ENCODE measurements at places on chromosomes 6 and 20.
A peak's percentile ranks its signal among the peaks of the same experiment; 100 is the strongest.

DNA sequence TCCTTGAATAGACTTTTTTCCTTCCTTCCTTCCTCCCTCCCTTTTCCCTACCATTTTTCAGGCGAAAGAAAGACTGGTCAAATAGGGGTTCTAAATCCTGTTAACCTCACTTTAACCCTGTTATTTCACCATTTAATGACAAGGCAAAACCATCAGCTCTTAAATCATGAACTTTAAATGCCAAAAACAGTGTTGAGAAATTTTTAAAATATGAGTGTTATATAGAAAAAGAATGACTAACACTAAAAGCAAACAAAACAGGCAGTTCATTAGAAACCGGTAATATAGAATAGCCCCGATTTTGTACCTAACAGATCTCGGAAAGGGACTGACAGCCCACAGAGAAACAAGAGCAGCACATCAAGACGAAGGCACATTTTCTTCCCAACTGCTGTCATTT is 57.4 kb upstream of the CEP85L start:
- DNase-seq = no peak

GRCh38 chr20:25738198-25738597 is 41.5 kb upstream of the ZNF337 start:
- DNase-seq = no peak

DNA sequence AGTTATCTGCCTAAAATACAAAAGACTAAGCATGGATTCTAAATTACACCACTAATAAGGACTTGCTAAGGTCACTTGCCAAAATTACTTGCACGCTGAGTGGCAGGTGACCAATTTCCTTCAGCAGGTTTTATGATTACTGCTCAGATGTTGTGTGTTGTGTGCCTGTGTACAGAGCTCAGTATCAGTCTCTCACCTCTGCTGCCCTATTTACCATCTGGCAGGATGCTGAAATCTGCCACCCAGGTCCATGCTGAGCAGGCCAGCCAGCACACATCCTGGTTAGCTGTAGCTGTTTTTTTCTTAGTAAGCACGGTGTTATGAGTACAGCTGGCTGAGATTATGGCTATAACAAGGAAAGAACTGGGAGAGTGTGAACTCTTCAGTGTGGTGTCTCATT is 34.0 kb downstream of the ELOVL4 start:
- no peak for DNase-seq

- no peak for DNase-seq
Measured at GRCh38 chr6:162736961-162737360, 9.2 kb downstream of the PACRG start.

- DNase-seq = peak; percentile 61
Measured at GRCh38 chr20:46174469-46175126, 56.5 kb downstream of the CD40 start.

GRCh38 chr6:149560736-149561135 is 5.4 kb upstream of the GINM1 start:
- peak; percentile 19 for DNase-seq

GRCh38 chr6:71387179-71387578 is 98.6 kb downstream of the OGFRL1 start:
- DNase-seq = no peak

DNA sequence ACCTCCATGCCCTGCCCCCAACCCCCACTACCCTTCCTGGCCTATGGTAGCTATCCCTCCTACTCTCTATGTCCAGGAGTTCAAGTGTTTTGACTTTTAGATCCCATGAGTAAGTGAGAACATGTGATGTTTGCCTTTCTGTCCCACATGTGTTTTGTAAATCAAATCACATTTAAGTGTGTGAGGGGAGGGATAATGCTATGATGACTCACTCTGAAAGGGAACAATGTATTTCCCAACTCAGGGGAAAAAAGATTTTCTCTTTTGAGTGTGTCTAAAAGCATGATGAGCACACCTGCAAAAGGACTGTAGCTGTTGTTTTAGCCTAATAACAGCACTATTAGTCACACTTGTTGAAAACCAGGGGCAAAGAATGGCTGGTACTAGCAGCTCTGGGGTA is 193.7 kb downstream of the GJA10 start:
- DNase-seq = no peak

DNA sequence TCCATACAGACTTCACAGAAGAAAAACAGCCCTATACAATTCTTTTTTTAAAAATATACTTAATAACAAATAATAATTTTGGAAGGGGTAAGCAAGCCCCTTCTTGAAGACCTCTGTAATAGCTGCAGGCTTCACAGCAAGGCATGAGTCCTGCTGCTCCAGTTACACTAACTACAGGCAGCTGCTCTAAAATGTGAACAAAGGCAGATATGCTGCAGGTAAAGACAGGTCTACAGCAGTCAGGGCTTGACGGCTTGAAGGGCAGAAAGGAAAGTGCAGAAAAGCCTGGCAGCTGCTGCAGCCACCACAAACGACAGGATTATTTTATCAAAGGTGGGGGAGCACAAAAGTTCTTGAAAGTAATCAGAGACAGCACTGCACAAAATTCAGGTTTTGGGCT is 11.3 kb downstream of the FAXC start:
- DNase-seq = no peak

GRCh38 chr20:62918831-62919230 is 7.5 kb downstream of the DIDO1 start:
- DNase-seq = peak; percentile 58

DNA sequence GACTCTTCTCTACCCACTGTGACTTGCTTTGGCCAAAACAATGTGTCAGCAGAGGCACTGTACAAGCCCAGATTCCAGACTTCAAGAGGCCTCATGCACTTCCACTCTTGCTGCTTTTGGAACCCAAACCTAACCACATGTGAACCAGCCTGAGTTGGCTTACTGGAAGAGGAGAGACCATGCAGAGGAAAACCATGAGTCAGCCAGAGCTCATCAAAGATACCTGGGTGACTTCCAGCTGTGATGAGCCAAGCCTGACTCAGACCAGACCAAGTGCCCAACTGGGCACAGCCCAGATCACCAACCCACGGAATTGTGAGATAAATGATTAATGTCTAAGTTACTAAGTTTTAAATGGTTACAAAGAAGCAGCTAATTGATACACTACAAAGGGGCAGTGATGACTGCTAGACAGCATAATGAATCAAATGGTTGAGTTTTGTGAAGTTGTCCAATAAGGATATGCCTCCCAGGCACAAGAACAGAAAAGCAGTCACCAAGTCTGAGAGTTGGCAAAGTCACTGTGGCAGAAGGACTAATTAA is 16.2 kb upstream of the BEND6 start:
- DNase-seq = no peak

DNA sequence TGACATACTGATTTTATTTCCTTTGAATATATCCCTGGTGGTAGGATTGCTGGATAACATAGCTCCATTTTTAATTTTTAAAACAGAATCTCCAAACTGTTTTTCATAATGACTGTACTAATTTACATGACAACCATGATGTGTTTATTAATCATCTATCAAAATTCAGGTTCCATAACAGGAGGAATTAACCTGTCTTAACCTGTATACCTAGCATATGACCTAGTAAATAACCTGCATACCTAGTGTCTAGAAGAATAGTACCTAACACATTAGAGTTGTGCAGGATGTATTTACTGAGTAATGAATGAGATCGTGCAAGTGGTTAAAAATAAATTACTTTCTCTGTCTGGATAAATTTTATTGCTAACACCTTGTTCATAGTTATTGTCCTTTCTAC is 45.8 kb upstream of the ARHGAP18 start:
- no peak for DNase-seq

GRCh38 chr6:32517654-32518445 is 12.2 kb downstream of the HLA-DRB5 start:
- DNase-seq = no peak

GRCh38 chr6:91352321-91352720 is 765.4 kb upstream of the MAP3K7 start:
- no peak for DNase-seq

DNA sequence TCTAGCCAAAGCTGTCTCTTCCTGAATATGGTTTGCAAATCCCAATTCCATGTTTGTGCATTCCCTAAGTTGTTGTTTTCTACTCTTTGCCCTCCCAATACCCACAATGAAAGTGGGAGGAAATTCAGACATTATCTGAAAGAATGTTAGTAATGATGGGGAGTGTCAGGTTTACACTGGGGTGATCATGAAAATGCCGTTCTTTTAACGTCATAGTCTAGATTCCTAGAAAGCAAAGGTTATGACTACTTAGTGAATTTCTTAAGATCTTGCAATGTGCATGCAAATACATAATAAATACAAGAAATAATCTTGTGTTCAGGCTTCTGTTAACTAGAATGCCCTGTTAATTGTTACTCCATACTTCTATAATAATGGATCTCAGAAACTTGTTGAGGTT is 101.0 kb downstream of the LCA5 start:
- DNase-seq = no peak

- DNase-seq = no peak
Measured at GRCh38 chr6:78089531-78089930, 436.7 kb downstream of the MEI4 start.

GRCh38 chr20:1888796-1889463 is 6.3 kb upstream of the SIRPA start:
- no peak for DNase-seq

- DNase-seq = no peak
Measured at GRCh38 chr20:51696304-51697071, 71.7 kb downstream of the ATP9A start.

- peak; percentile 70 for DNase-seq
Measured at GRCh38 chr6:88870717-88871330, 92.6 kb downstream of the RNGTT start.

DNA sequence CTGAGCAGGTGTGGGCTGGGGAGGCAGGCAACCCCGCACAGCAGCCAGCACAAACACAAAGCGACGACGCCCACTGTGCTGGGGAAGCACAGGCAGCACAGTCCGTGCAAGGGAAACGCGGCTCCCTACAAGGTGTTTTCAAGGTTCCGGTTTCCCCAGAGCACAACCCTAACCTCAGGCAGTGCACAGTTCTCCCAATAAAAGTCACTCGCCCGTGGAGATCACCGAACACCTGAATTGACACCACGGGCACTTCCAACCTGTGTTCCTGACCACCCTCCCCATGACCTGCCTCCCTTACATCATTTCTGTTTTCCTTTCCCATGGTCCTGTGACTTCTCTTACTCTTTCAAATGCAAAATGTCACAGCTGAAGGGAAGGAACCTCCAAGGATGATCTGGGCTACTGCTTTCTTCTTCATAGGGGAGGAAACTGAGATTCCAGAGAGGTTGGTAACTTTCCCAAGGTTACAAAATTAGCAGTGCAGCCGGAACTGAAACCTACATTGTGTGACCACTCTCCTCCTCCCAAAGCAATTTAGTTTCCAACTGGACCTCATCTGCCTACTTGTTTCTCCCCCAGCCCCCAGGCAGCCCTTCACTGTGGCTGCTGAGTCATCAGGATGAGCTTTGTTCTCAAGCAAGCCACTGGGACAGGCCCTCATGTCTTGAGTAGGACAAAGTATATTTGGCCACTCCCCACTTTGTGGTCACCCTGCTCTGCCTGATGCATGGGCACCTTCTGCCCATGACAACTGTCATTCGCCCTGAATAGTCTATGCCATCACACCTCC is 125.3 kb downstream of the ATXN1 start:
- no peak for DNase-seq

- DNase-seq = no peak
Measured at GRCh38 chr20:19840111-19840710, 82.2 kb downstream of the RIN2 start.

GRCh38 chr6:12947151-12947871 is 230.7 kb downstream of the PHACTR1 start:
- DNase-seq = no peak

- no peak for DNase-seq
Measured at GRCh38 chr6:74610352-74610751, 595.5 kb downstream of the COL12A1 start.

- DNase-seq = no peak
Measured at GRCh38 chr6:109095835-109096084, 453 bp downstream of the CEP57L1 start.

DNA sequence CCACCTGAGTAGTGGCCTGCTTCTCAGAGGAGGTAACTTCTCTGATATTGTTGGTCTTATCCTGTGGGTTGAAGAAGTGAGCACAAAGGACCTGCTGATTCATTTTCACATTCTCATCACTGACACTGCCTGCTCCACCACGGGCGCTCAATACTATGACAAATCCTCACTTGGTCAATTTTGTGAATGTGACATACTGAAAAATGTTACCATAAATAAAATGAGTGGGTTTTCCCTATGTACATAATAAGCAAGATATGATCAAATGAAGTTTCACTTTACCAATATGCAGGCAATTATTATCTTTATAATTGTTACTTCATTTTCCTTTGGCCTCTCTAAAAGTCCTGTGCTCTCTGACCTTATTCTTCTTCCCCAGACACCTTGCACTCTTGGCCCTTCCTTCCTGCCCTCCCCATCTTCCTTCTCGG is 71.5 kb upstream of the RIPOR2 start:
- DNase-seq = peak; percentile 61

- DNase-seq = no peak
Measured at GRCh38 chr6:15329197-15329671, 83.4 kb downstream of the JARID2 start.

DNA sequence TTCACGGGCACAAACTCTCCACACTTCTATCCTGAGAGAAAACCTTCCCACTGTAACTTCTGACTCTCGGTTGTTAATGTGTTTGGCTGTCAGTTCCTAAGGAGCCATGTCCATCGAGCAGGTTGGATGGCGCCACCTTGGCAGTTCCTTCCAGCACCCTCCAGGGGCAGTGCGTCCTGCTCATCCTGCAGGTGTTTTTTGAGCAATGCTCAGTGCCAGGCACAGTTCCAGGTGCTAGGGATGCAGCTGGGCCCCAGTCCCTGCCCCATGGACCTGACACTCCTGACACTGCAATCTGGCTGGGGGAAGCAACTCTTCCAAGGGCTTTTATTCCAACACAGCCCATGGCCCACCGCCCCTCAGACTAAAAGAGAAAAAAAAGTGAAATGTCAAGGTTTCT is 376.4 kb downstream of the PREX1 start:
- no peak for DNase-seq

DNA sequence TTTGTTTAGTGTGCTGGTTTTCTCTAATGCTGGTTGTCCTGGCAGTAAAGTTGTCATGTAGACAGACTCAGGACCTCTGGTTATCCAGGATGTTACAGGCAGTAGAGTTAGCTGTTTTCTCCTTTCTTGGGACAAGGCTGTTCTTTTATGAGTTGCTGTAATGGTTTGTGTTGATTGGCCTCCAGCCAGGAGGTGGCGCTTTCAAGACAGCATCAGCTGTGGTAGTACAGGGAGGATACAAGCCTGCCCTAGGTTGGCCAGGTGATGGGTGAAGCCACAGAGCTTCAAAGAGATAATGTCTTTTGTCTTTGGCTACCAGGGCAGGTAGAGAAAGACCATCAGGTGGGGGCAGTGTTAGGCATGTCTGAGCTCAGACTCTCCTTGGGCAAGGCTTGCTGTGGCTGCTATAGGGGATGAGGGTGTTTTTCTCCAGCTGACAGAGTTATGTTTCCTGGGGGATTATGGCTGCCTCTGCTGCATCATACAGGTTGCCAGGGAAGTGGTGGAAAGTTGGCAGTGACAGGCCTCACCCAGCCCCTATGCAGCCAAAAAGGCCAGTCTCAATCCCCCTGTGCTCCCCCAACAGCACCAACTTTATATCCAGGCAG is 127.2 kb upstream of the TAB2 start:
- peak; percentile 51 for DNase-seq

DNA sequence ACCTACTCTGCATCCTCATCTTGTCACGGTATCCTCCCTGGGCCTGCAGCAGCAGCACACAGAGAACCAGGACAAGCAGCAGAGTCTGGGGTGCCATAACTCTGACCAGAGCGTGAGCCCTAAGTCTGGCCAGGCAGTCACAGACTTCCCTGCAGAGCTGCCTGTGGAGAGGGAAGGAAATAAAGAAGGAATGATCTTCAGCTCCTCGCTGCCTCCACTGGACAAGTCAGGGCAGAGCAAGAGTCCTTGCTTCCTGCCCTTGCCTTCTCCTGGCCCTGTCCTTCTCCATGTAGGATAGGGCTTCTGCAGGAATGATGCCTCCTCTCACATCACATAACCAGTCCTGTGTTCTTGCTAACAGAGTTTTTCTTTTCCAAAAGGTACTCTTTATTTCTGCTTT is 15.9 kb upstream of the WFDC11 start:
- no peak for DNase-seq
